NCI-H446 treated with DMSO at 0.1 percent for 48 hours (cell line): ENCODE measurements at places on chromosomes 16 and 17.
A peak's percentile ranks its signal among the peaks of the same experiment; 100 is the strongest.

GRCh38 chr17:1592751-1593629, 30.4 kb upstream of the PITPNA start:
- no peak for DNase-seq

- no peak for DNase-seq
Measured at GRCh38 chr17:82636626-82637598, 11.3 kb downstream of the WDR45B start.

DNA sequence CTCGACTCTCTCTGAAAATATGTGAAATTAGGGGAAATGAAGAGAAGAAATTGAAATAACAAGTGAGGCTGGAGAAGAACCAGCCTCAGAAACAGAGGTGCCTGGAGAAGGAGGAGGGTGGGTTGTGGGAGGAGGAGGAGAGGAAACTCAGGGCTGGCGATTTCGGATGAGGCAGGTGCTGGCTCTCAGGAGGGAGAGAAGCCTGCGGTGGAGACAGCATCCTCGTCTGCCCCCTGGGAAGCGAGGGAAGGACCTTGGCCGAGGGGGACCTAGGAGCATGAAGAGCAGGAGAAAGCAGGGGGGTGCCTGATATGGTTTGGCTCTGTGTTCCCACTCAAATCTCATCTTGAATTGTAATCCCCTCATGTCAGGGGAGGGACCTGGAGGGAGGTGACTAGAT, 264.7 kb upstream of the TNRC6C start:
- DNase-seq, result no peak

DNA sequence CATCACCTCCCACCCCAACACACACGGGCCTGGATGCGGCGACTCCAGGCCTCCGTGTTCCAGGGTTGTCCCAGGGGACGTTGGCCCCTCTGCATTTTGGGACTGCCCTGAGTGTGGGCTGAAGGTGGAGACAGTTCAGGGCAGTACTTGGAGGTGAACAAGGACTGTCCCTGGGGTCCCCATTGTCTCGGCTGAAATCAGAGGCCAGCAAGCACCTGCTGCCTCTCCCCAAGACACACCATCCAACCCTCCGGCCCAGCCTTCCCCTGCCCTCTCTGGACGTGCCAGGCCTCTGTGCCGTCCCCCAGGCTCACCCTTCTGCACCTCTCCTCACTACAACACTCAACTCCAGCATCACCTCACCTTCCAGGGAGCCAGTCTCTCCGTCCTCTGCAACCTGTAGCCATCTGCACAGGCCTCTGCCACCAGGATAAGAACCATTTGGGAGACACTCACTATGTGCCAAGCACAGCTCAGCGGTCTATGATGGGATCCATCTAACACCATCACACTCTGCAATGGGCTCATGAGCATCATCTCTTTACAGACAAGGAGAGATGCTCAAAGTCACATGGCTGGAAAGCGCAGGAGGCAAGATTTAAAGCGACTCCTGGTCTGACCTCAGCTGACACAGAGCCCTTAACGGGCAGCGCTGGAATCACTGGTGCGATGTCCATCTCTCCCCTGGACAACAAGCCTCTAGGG, 104.5 kb upstream of the SEC14L1 start:
- no peak for DNase-seq

DNA sequence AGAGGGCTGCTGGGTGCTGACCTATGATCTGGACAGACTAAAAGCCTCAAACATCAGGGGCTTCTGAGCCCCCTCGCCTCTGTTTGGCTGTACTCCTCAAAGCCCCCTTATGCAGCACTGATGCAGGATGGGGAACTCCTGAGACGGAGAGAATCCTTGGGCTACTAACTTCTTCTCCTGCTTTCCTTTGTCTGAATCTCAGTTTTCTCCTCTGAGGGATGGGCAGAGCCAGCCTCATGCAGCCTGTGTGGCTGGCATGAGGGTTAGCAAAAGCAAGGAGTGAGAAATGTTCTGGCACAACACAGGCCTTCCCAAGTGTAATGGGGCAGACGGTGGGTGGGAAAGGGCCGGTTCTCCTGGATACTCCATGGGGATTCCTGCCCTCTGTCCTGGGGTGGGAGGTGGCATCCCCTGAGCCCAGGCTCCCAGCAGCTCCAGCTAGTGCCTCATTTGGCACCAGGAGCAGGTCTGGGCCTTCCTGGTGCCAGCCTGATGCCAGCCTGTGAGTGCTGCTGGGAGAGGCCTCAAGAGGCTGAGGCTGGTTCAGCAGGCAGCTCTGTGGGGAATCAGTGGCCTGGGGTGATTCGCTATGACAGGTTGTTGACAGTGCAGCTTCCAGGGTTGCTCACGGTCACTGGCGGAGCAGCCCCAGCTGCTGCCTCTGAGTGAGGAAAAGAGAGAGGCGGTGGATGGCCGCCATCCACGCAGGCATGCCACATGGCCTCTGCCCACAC, 4.0 kb upstream of the BRD7 start:
- peak; percentile 22 for DNase-seq

GRCh38 chr17:11330826-11331225, 89.8 kb downstream of the SHISA6 start:
- no peak for DNase-seq
